ENCODE measurements at places on chromosomes 6 and 20.

- no peak for DNase-seq
Measured at GRCh38 chr20:23744817-23745216, 5.9 kb downstream of the CST1 start.

- DNase-seq, result no peak
Measured at GRCh38 chr20:7226156-7226555, 458.7 kb downstream of the BMP2 start.

DNA sequence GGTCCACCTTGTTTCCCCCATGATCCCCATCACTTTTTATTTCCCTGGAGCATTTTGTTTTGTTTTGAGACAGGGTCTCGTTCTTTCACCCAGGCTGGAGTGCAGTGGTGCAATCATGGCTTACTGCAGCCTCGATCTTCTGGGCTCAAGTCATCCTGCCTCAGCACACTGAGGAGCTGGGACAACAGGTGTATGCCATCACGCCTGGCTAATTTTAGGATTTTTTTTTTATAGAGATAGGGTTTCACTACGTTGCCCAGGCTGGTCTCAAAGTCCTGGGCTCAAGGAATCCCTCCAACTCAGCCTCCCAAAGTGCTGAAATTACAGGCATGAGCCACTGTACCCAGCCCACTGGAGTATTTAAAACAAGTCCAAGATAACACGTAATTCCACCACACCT lies 179.9 kb downstream of the PREX1 start:
- no peak for DNase-seq

DNA sequence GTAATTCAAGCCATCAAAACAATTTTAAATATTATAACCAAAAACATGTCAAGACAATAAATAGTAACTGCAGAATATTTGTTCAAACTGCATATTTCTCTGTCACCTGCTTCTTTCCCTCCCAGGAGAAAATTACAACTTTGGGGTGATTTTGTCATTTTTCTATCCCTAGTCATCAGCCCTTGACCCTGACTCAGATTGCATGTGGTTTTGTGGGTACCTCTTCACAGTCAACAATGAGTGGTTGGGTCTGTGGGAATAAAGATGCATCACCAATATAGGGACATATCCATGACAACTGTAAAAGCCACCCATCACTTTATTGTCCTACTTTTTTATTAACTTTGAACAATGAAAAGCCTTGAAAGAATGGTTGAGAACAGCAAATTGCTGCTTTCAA lies 7.3 kb downstream of the COL10A1 start:
- no peak for DNase-seq

DNA sequence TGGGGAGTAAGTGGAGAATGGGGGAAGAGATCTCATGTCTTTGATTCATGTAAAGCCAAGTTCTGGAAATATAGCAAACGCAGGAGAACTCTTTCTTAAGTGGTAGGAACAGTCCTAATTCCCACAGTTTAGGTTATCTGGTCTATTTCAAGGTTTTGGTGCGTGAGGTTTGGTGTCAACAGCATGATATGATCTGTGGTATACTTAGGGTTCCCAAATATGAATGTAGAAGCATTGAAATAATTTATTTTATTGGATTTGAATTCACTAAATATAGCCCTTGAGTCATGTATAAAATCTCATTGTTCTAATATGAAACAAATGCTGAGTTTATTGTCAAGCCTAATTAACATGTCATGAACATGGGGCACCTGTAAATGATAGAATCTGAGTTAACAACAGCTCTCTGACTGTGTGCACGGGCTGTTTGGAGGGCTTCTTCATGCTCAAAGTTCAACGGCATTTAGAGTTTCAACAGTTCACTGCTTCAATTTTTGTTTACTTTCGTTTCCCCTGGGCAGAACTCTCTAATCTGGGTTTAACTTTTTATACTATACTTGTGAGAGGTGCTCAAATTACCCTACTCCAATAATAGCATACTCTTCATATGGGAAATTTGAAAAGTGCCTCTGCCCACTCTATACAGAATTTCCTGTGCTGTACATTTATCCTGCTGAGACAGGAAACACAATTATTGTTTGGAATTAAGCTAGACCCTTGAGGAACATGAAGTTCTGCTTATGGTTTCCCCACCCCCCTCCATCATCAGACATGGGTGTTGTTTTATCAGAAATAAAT lies 236.3 kb upstream of the ZNF217 start:
- no peak for DNase-seq

GRCh38 chr6:168660400-168660945 lies 219.5 kb downstream of the SMOC2 start:
- DNase-seq, result no peak

- no peak for DNase-seq
Measured at GRCh38 chr6:6330407-6330806, 9.9 kb upstream of the F13A1 start.

DNA sequence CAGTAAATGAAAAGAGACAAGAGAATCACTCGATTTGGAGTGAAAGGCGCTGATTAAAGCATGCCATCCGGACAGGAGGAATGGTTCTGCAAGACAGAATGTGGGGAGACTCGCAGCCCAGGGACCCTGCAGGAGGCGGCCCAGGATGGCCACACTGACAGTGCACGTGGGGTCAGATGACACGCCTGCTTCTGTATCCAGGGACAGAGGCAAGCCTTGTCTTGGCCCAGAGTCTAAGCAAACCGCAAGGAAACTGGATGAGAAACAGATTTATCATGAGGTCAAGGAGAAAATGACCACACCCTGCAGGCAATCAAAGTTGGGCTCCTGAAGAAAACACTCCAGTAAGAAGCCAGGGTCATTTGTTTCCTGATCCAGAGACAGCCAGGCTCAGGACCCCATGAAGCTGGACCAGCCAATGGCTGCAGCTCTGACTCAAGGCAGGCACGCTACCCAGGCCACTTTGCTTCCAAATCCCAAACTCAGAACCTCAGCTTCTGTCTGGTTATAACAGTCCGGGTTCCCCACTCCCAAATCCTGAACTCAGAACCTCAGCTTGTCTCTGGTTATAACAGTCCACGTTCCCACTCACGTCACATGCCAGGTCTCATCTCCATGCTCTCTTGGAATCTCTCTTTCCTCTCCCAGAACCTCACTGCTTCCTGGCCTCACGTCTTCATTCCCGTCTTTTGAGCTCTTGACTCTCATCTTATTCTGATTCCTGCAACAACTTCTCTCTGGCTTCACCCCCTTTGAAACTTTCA lies 144.9 kb upstream of the THBS2 start:
- DNase-seq, result no peak

DNA sequence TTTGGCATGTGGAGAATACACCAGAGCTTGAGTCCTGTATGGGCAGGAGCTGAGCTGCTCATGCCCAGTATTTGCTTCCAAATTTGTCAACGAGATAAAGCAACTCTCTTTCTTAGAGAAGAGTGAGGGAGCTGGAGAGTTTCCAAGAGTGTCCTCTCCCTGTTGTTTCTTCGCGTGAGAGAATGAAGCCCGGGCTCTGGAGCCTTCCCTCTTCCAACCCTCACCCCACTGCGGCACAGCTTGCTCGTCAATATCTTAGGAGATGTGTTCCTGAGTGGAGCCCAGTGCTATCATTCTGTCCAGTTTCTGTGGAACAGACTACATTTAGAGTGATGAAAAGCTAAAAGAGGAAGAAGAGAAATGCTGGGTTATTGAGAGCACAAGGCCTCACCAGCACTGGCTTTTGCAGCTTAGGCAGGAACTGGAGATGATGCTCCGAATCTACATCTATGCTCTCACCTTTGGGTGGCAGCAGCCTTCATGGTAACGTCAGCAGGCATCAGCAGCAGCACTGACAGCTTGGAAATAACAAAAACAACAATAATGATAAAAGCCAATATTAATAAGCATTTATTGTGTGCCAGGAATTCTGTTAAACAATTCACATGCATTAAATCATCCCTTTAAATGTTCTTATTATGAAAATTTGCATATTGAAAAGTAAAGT lies 66.5 kb upstream of the TFB1M start:
- DNase-seq, result no peak

GRCh38 chr6:105443941-105444340 lies 41.1 kb upstream of the PREP start:
- no peak for DNase-seq

- DNase-seq, result no peak
Measured at GRCh38 chr6:44086931-44087574, 40.2 kb downstream of the MRPL14 start.

DNA sequence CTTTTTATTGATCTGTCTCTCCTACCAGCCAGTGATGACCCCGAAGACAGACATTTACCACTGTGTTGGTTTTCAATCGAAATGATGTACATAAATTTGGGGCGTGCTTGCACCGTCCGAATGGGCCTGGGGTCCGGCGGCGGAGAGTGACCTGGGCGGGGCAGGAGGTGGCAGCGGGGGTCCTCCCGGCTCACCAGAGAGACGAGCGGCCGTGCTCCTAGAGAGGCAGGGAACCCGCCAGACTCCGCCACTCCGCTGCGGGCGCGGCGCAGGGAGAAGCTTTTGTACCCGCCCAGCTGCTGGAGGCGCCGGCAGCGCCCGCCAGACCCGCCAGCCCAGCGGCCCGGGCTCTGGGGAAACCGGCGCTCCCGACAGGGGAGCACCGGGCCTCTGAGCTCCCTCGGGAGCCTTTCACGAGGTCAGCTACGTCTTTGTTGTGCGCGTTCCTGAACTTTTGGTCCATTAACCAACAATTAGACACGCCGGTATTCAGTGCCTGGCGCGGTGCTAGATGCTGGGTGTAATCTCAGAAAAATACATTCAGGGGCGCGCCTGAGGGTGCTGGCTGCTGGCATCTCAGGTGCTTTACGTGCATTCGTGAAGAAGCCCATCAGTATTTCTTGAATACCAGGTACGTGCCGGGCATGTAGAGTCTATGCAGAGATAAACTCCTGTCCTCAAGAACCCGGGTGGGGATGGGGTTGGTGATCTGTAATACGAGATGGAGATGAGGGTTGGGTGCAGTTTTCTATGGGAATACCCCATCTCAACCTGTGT lies at the start of gene PGBD1:
Gene PGBD1 (plus strand): TSS at position 285 of the 777 bp plus-strand sequence. CDS start 2,242 bp downstream, outside the sequence.
- DNase-seq, result peak; percentile 6

GRCh38 chr20:24952376-24953208 lies 3.5 kb downstream of the CST7 start:
- DNase-seq, result no peak

- no peak for DNase-seq
Measured at GRCh38 chr6:80234908-80235307, 128.4 kb downstream of the BCKDHB start.

GRCh38 chr20:5705827-5706226 lies 44.4 kb upstream of the SHLD1 start:
- no peak for DNase-seq

- DNase-seq, result no peak
Measured at GRCh38 chr6:118659513-118660217, 8.3 kb upstream of the CEP85L start.

GRCh38 chr20:61835301-61835700 lies 230.4 kb downstream of the TAF4 start:
- DNase-seq, result no peak

DNA sequence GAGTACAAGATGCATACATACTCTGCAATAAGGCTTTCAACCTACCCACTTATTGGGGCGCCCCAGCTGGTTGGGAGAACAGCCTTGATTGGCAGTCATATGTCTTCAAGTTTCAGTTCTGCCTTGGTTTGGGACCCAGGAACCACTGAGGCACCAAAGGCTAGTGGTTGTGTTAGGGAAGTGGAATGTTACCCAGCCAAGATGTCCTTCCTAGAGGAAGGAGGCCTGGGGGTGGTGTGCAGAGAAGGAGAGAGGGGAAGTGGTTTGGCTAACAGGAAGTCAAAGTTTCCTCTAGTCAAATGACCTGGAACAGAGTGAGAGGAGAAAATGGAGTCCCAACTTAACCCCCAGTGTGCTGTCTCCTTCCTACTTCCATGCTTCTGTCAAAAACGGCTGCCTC lies 59.4 kb downstream of the CD164 start:
- DNase-seq, result no peak
